Breast epithelium (tissue), 4 donors: ENCODE measurements at places on chromosomes 3 and 15. TPM values are rescaled to one million over a fixed set of nuclear protein-coding genes. Genes with fewer than 3 reads are reported as not detected.
A peak's percentile ranks its signal among the peaks of the same experiment; 100 is the strongest.

- no peak for DNase-seq
- H3K4me3 ChIP-seq: no peak overlapping the region
- no peaks in the 10 kb centered on the region for H3K4me1 ChIP-seq
- H3K27ac ChIP-seq: peak overlapping the region; percentile 15
Measured at GRCh38 chr15:90213122-90213817, 12.1 kb downstream of the SEMA4B start.

DNA sequence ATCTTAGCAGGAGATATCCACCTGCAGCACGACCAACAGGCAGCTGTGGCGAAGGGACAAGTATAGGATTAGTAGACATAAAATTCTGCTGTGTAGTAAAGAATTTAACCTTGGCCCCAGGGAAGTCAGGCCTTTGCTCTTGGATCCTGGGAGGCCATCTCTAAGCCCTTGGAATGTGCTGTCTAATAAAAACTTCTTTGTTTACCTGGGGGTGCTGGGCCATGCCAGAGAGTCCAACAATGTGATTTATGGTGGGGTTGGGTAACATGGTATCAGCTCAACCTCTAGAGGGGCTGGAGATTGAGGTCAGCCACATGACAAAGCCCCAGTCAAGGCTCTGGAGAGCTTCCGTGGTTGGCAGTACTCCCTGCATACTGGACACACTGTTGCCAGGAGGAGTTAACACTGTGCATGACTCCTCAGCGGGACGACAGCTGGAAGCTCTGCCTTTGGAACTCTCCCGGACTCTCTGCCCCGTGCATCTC is 52.4 kb downstream of the HEG1 start:
- DNase-seq: no peak
- H3K27ac ChIP-seq: no peak overlapping the region
- no peaks in the 10 kb centered on the region for H3K36me3 ChIP-seq
- no peaks in the 10 kb centered on the region for H3K4me1 ChIP-seq
- H3K4me3 ChIP-seq: no peak overlapping the region

DNA sequence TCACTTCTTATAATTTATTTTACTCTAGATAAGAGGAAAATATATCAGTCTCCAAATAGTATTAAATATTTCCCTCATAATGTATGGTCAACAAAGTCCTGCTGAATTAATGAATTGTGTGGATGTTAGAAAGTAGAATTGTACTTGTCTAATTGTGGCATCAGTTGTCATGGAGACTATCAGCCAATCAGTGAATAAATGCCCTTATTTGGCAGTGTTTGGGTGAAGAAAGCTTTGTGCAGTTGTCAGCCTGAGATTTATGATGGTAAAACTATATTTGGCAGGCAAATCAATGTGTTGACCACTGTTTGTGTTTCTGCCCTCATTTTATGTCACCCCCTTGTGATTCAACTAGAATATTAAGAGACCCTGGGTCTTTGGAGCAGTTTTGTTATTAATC is 293.6 kb upstream of the MDFIC2 start:
- H3K4me3 ChIP-seq: no peak overlapping the region
- no peak for DNase-seq
- no peaks in the 10 kb centered on the region for H3K27me3 ChIP-seq
- H3K4me1 ChIP-seq: no peaks in the 10 kb centered on the region
- no peak overlapping the region for H3K27ac ChIP-seq
- H3K36me3 ChIP-seq: no peaks in the 10 kb centered on the region

GRCh38 chr3:179768080-179768479 is 115.2 kb downstream of the USP13 start:
- DNase-seq: no peak
- H3K4me3 ChIP-seq: no peak overlapping the region
- H3K27me3 ChIP-seq: no peaks in the 10 kb centered on the region
- no peak overlapping the region for H3K27ac ChIP-seq

GRCh38 chr15:76809412-76810103 is 95.6 kb downstream of the SCAPER start:
- no peak overlapping the region for H3K4me3 ChIP-seq
- no peaks in the 10 kb centered on the region for H3K27me3 ChIP-seq
- no peaks in the 10 kb centered on the region for H3K4me1 ChIP-seq
- H3K27ac ChIP-seq: no peak overlapping the region
- no peak for DNase-seq
- H3K36me3 ChIP-seq: no peaks in the 10 kb centered on the region

GRCh38 chr3:65080432-65080831 is 392.6 kb upstream of the ADAMTS9 start:
- no peak for DNase-seq
- no peaks in the 10 kb centered on the region for H3K27me3 ChIP-seq
- no peaks in the 10 kb centered on the region for H3K36me3 ChIP-seq
- no peak overlapping the region for H3K4me3 ChIP-seq
- no peaks in the 10 kb centered on the region for H3K4me1 ChIP-seq

DNA sequence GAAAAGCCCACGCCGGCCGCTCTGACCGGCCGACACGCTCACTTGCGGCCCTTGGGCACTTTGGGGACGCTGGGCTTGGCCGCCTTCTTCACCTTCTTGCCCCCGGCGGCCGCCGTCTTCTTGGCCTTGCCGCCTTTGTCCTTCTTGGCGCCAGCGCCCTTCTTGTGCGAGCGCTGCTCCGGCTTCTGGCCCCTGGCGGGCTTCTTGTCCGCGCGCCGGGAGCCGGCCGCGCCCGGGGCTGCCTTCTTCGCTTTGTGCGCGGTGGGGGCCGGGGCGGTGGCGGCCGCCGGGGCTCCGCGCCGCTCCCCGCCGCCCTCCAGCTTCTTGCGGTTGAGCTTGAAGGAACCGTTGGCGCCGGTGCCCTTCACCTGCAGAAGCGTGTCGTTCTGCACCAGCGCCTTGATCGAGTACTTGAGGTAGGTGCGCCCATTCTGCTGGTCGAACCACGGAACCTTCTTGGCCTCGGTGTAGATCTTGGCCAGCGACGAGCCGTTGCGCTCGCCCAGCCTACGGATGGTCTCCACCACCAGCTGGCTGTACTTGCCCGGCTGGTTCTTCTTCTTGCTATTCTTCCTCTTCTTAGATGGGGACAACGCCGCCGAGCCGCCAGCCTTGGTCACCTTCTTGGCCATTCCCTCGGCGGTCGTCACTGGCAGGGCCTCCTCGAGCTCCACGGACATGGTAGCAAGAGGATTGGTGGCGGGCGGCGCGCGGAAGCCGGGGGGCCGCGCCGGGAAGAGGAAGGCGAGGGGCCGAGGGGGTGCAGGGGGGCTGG is 36.7 kb downstream of the HMCES start:
- peak; percentile 47 for DNase-seq
- H3K36me3 ChIP-seq: no peaks in the 10 kb centered on the region
- no peaks in the 10 kb centered on the region for H3K27me3 ChIP-seq
- H3K4me3 ChIP-seq: peak overlapping the region; percentile 94

The PIERCE2 gene
- total RNA-seq: 4.3 TPM

DNA sequence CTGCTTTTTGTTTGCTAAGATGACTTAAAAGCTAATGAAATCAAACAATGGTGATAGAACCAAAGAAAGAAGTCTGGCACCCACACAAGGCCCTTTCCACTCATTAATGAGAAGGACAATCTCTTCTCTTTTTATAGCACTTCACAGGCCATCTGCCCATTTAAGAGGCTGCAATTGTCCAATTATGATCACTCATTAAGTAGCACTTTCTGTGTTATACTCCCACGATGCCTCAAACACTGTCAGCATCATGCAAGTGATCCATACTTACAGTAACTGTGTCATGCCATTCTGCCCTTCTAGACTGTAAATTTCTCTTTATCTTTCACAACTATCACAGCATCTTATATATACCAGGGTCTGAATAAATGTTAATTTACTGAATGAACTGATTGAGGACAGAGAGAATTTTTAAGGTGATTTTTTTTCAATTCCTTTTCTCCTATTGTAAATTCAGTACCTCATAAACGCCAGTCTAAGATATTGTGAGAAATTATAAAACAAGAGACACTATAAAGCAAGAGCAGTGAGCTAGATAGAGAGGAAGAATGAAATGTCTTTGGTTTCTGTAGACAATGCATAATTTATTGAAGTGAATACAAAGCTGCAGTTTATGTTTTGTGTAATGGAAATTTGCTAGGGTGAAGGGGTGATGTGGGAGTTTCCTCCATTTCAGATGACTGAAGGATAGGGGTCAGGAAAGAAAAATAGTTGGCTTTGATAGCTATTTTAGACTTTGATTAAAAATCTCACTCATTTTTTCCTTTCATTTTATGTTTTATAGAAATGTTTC is 17.3 kb downstream of the CD200 start:
- H3K4me1 ChIP-seq: no peaks in the 10 kb centered on the region
- DNase-seq: no peak
- no peaks in the 10 kb centered on the region for H3K36me3 ChIP-seq
- H3K27ac ChIP-seq: no peak overlapping the region
- no peak overlapping the region for H3K4me3 ChIP-seq

The FOXB1 gene
- not detected for total RNA-seq

- no peaks in the 10 kb centered on the region for H3K36me3 ChIP-seq
- DNase-seq: no peak
- no peak overlapping the region for H3K4me3 ChIP-seq
Measured at GRCh38 chr3:23830869-23831484, 25.2 kb downstream of the UBE2E1 start.

The CASR gene
- not detected for total RNA-seq

The PLD1 gene
- 24.9 TPM for total RNA-seq

DNA sequence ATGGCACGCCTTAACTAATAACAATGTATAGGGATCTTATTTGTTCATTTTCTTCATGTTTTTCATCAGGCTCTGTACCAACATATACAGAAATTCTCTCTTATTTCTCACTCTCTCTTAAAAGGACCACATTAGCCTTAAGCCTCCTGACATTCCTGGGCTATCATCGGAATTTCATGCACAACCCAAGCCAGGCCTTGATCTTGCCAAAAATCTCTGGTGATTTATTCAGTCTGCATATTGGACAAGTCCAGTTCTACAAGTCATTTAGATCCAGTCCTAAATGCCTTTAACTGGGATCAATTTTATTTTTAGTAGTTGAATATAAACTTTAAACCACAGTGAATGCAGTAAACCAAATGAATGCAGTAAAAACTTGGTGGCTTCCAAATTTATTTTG is 385.4 kb downstream of the MECOM start:
- no peak for DNase-seq
- H3K27me3 ChIP-seq: no peaks in the 10 kb centered on the region
- H3K4me1 ChIP-seq: no peaks in the 10 kb centered on the region
- H3K36me3 ChIP-seq: no peaks in the 10 kb centered on the region
- H3K27ac ChIP-seq: no peak overlapping the region
